ENCODE measurements at places on chromosomes 5 and 9.

- DNase-seq = no peak
These were observed 134.5 kb downstream of the ALDH1A1 start for GRCh38 chr9:72818385-72818784.

GRCh38 chr5:57569601-57570000 is 87.0 kb upstream of the ACTBL2 start:
- no peak for DNase-seq

GRCh38 chr5:111252799-111253545 is 28.8 kb downstream of the CAMK4 start:
- no peak for DNase-seq

DNA sequence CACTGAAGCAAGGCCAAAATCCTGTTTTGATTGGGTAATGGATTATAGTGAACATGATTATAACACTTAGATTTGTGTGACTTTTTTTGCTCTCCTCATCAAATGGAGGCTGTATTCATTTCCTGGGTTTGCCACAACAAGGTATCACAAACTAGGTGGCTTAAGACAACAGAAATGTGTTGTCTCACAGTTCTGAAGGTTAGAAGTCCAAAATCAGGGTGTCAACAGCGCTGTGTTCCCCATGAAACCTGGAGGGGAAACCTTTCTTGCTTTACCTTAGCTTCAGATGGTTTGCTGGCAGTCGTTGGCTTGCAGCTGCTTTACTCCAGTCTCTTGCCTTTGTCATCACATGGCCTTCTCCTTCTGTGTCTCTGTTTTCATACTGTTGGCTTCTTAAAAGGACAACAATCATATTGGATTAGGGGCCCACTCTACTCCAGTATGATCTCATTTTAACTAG is 32.4 kb downstream of the CDC42SE2 start:
- no peak for DNase-seq

GRCh38 chr5:113344973-113345940 is 89.5 kb downstream of the TSSK1B start:
- no peak for DNase-seq

- DNase-seq = no peak
These were observed 39.8 kb downstream of the NEK6 start for GRCh38 chr9:124297551-124297901.

- no peak for DNase-seq
These were observed 2.3 kb downstream of the FAM170A start for GRCh38 chr5:119631660-119632059.

DNA sequence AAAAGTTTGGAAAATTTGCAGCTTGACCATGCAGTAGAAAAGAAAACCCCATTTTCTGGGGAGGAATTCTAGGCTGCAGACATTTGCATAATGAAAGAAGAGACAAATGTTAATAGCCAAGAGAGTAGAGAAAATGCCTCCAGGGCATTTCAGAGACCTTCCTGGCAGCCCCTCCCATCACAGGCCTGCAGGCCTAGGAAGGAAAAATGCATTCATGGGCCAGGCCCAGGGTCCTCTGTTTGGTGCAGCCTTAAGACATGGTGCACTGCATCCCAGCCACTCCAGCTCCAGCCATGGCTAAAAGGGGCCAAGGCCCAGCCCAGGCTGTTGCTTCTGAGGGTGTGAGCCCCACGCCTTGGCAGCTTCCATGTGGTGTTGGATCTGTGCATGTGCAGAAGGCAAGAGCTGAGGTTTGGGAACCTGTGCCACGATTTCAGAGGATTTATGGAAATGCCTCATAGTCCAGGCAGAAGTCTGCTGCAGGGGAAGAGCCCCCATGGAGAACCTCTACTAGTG is 75.0 kb upstream of the OR13F1 start:
- no peak for DNase-seq

GRCh38 chr9:111427186-111427585 is 57.0 kb downstream of the ECPAS start:
- no peak for DNase-seq

- DNase-seq = no peak
These were observed 138.9 kb upstream of the PHYKPL start for GRCh38 chr5:178371362-178372111.

- DNase-seq = no peak
These were observed 377.3 kb downstream of the KIAA0825 start for GRCh38 chr5:94240993-94241651.

DNA sequence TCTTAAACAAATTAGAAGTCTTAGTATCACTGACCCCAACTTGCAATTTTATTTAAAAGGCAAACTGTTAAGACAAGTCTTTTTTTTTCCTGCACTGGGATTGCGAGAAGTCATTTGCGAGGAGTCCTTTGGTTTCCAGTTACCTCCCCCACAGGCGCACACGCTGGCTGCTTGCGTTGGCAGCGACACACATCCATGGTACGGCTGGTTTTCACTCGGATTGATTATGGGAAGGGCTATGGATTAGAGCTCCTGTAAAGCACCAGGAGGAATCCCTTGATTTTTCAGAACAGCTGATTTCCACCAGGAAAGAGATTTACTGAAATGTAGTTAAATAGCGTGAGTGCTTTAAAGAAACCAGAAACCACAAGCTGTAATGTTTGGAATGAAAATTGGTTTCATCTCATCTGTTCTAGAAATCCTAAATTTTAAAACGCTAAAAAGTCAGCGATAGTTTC is 737 bp downstream of the SLC1A3 start:
- DNase-seq = no peak

GRCh38 chr5:133154274-133155075 is 102.7 kb downstream of the HSPA4 start:
- DNase-seq = no peak

DNA sequence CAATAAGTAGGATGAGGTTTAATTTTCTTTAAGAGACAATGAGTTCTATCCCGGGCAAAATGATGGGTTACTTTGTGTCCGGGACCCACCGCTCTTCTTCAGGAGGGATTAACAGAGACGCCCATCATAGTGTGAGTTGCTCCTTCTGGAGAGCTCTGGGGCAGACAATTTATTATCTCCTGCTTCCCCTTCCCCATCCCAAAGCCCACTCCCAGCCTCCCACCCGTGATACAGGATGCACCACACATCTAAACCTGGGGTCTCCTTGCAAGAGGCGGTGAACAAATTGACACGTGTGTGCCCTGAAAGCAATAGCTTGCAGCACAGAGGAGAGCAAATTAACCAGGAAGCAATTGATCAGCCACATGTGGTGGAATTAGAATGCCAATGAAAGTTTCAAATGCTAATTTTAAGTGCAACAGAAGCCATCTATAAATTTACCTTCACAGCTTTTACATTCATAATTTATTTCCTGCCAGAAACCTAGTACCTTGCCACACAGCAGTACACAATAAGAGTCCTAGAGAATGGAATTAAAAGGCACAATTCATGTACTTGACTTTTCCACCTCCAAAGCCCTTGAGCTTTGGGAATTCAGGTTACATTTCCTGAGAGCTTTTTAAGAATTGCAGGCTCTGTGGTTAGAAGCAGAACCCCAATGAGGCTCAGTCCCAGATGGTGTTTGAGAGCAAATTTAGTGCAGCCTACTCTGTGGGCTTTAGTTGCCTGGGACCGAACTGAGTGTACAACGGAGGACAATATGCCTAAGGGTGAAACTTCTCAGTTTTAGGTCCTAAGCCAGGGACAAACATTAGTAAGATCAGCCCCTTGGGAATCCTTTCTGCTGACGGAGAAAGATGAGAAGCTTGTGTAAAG is 399.6 kb downstream of the MED10 start:
- no peak for DNase-seq

GRCh38 chr9:132584601-132585560 is 2.5 kb downstream of the BARHL1 start:
- DNase-seq = no peak

DNA sequence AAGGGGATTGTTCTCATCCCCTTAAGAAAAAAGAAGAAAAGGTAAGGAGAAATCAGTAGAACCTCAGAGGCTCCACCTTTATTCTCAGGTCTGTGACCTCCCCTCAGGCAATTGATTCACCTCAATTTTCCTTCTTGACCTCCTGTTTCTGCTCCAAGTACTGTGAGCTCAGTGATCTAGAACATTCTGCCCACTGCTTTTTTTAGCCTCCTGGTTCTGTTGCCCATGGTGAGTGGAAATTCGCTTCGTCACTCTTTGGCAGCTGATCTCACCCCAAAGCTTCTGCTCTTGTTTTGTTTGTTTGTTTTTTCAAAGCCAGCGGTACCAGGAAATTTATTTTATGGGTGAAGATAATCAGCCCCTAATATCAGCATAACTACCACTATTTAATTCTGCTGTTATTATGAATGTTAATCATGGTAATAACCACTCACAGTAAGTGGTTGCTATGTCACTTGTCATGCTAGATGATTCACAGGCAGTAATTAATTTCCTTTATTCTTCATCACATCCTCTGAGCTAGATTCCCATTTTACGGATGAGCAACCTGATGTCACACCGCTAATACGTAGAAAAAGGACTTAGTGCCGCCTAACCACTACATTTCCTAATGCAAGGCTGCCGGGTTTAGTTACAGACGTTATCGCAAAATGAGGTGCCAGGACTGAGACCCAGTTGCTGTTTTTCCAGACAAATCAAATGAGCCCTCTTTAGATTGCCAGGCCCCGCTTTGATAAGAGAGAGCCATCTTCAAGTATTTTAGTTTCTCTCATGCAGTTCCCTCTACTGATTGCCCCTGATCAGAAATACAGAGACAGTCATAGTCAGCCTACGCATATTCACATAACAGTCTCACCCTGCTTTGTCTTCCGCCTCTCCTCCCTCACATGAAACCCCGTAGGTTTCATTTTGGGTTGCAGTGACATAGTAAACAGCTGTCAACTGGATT is 78.2 kb downstream of the CYFIP2 start:
- no peak for DNase-seq

DNA sequence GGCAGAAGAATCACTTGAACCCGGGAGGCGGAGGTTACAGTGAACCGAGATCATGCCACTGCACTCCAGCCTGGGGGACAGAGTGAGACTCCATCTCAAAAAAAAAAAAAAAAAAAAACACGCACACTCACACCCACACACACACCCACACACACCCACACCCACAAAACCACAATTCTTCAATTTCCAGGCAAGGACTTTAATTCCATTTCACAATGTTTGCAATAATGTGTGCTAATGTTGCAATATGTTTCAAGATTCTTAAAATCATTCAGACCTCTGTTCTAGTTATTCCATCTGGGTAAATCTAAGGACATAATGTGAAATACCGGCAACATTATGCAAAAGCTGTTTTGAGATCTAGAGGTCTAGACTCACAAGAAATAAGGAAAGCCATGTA is 28.3 kb downstream of the CCDC69 start:
- no peak for DNase-seq

DNA sequence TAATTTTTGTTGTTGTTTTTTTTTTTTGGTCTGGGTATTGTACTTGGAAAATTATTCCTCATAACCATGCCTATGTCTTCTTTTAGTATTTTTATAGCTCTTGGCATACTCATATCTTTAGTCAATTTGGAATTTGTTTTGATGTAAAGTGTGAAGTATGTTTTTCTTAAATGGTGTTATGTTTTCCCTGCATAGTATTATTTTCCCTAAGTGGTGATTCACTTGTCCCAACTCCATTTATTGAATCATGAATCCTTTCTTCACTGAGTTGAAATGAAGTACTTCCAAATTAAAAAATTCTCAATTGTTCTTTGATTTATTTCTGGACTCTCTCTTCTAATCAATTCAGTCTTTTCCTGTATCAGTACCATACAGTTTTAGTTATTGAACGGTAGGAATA is 46.5 kb downstream of the POLK start:
- no peak for DNase-seq

DNA sequence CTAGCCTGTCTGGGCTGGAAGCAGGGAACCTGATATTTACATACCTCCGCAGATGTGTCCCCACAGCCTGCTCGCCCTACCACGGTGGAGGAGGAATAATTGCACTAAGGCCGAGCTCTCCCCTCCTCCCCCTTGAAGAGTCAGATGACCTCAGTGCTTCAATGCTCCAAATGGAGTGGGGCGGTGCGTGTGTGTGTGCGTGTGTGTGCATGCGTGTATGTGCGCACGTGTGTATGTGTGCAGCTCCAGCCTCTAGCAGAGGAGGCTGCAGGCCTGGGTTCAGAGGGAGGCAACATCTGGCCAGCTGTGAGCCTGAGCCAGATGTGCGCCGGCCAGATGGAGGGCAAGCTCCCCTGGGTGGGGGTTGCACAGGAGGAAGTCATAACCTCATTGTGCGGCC is 90.5 kb downstream of the NRG2 start:
- DNase-seq = no peak

- no peak for DNase-seq
These were observed 48.5 kb upstream of the AGXT2 start for GRCh38 chr5:35096216-35096615.

DNA sequence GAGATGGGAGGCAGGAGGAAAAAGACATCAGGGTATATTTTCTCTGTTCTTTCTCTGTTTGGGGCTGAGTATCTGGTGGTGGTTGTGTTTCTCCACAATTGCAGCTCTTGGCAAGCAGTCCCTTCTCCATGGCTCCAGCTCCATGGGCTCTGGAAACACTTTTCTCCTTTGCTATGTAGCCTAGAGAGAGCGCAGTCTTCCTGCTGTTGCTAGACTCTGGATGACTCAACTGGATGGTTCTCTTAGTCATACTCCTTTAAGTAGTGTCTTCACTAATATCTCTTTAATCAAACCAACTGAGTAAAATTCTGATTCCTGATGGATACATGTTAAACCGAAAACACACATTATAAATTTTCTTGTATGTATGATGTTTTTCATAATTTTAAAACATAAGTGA is 3.3 kb upstream of the PLGRKT start:
- DNase-seq = no peak

DNA sequence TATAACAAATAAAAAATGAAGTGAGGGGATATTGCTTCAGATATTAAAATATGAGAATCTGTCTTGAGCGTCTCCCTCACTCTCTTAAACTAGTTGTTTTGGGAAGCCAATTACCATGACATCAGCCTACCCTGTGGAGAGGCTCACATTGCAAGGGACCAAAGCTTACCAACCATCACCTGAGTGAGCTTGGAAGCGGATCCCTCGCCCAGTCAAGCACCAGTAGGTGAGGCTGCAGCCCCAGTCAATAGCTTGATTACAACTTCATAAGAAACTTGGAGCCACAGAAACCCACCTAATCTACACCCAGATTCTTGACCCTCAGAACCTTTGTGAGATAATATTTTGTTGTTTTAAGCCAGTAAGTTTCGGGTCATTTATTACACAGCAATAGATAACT is 206.2 kb downstream of the CEMIP2 start:
- DNase-seq = no peak

- DNase-seq = no peak
These were observed 8.7 kb downstream of the GARIN3 start for GRCh38 chr5:157157293-157157891.

DNA sequence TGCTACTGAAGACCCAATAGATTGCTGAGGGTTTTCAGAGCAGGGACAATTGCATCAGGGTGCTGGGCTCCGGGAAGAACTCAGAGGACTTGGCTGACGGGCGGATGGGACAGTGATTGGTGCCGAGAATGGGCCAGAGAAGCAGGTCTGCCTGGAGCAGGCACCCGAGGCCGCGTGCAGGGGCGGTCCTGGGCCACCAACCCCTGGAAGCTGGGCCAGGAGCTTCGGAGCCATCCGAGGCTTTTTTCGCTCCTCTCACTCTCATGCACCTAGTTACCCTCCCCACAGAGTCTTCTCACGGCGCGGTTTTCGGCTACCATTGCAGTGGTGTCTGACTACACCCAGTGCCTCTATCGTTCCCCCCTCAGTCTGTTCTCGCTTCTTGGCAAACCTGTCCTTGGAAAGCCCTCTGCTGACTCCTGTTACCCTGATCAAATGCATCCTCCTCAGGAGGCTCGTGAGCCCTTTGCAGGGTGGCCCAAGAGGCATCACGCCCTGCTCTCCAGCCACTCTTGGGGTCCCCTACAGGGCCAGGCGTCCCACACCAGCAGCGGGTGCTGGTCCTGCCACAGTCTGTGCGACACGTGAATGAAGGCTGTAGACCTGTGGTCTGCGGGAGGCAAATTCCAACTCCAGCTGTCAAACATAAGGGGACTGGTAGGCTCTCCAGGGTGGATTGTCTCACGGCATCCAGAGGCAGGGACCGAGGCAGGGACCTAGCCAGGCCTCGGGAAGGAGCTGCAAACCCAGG is 1.2 kb upstream of the CLPTM1L start:
- no peak for DNase-seq

All from germinal center (tissue), 1 donor.